Erythroblast (primary cell): ENCODE measurements at places on chromosomes 4 and X.

DNA sequence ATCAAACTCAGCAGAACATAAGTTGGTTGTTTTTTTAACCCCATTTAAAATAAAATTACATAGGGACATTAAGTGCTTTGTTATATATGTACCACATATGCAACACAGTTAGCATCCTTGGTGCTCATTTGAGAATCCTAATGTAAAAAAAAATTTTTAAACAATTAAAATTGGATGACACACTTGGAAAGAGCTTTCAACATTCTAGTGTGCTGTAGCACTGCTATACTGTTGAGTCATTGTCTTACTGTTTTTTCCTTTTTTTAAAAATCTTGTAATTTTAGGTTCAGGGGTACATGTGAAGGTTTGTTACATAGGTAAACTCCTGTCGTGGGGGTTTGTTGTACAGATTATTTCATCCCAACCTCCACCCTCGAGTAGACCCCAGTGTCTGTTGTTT, 12.8 kb downstream of the THAP9 start:
- no peak for DNase-seq

DNA sequence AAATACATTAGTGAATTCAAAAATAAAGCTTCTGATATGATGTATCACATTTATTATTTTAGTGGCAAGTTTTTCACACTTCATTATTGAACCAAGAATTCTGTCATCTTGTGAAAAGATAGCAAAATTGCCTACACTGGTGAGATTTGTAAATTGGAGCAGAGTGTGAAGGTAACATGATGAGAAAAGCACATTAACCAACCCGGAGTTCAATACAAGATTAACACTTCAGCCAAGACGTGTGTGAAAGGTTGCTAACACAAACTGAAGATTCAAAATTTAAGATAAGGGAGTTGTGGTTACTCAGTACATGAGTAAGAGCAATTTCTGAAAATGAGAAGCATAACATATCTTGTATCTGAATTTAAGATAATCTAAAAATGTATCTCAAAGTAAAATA, 346.7 kb downstream of the PDHA2 start:
- no peak for DNase-seq

DNA sequence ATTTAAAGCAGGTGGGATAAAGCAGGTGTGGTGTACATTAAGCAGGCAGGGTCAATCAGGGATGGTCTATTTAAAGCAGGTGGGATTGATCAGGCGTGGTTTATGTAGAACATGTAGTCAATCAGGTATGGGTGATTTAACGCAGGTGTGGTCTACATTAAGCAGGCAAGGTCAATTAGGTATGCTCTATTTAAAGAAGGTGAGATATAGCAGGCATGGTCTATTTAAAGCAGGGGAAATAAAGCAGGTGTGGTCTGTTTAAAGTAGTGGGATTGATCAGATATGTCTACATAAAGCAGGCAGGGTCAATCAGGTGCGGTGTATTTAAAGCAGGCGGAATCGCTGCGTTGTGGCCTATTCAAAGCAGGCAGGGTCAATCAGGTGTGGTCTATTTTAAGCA, 88.6 kb upstream of the MXRA5 start:
- no peak for DNase-seq

- DNase-seq: no peak
These were observed 19.5 kb upstream of the PDCL2 start for GRCh38 chr4:55611358-55612059.

GRCh38 chr4:182944484-182945213, 27.5 kb upstream of the DCTD start:
- DNase-seq: no peak

DNA sequence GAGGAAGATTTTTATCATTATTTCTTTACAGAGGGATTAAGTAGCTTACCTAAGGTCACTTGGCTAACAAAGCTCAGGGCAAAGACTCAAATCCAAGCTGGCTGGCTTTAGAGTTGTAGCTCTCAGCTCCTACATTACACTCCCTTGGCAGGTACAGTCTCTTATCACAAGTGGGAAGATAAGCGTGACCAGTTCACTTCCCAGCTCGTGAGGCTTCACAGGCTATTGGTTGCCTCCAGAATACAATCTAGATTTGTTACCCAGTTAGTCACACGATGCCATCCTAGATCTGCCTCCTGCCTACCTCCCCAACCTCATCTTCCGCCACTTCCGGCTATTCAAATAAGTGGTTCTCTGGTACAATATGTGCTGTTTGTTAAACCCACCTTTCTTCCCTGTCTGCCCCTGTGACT, 3.7 kb downstream of the MMRN1 start:
- peak; percentile 7 for DNase-seq

DNA sequence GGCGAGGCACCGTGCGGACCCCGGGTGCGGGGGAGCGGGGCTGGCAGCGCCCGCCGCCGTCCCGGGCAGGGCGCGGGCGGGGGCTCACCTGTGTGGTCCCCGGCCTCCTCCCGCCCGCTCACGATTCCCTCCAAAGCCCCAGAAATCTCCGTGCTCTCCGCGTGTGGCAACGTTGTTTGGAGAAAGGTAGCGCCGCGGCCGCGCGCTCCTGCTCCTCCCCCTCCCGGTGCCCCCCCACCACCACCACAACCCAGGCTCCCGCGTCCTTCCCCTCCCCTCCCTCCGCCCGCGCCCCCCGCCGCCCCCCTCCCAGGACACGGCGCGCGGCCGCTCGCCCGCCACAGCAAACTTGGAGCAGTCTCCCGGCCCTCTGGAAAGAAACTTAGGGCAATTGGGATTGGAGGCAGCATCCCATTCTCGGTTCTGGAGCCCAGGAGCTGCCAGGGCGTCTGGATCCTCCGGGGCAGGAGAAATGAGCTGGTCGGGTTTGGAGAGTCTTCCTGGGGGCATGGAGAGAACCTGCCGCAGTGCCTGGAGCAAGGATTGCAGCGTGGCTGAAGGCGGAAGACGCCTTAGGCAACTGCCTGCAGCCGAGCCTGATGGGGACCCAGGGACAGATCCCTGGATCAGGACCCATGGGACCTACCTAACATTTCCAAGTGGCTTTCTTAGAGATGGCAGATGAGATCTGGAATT, 855 bp downstream of the KLF3 start:
- peak; percentile 67 for DNase-seq

- no peak for DNase-seq
These were observed 2.3 kb downstream of the MAP3K15 start for GRCh38 chrX:19512961-19513360.

GRCh38 chr4:174522183-174523024, at the start of gene HPGD:
Gene HPGD (minus strand): TSS chr4:174522488. CDS start chr4:174522451, 37 bp downstream.
- DNase-seq: peak; percentile 89

- peak; percentile 28 for DNase-seq
These were observed 121.2 kb downstream of the PARM1 start for GRCh38 chr4:75054078-75054477.

DNA sequence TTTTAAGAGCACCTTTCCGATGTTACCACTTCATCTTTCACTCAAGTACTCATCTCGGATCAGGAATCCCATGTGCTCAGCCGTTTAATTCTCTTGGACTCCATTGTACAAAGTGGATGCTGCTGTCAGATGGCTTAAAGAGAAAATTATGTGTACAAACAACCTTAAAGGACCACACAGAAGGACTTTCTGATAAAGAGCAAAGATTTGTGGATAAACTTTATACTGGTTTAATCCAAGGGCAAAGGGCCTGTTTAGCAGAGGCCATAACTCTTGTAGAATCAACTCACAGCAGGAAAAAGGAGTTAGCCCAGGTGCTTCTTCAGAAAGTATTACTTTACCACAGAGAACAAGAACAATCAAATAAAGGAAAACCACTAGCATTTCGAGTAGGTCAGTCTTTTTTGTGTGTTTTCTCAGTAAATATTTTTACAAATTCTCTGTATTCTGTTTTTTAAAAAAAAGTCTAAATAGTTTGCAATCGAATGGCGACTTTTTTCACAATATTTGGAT, 20.1 kb downstream of the MMAA start:
- DNase-seq: no peak

DNA sequence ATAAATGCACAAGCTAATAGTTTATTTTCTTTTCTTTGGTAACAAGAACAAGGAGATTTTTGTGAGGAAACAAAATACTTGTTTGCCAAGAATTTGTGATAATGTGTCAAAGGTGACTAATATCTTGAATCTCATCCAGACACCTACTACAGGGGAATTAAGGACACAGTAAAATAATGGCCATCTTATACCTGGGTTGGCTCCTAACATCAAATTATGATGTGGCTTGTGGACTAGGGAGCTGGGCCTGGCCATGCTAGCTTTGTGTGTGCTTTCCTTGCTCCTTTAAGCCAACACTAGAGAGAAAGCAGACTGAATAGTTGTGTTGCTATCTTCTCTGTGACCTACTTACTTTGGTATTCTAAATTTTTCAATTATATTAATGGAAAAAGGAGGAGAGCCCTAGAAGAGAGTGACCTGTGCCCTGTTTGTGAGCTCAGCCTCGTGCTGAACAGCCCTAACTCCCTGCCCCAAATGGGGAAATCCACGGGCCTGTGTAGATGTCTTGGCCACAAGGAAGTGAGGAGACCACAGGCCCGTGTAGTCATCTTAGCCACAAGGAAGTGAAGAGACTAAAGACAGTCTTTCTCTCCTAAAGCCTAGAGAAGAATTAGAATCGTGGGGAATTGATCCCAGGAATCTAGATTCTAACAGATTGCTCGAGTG, 23.3 kb downstream of the ARHGAP24 start:
- no peak for DNase-seq

GRCh38 chrX:2692221-2693112, 1.4 kb downstream of the CD99 start:
- no peak for DNase-seq

DNA sequence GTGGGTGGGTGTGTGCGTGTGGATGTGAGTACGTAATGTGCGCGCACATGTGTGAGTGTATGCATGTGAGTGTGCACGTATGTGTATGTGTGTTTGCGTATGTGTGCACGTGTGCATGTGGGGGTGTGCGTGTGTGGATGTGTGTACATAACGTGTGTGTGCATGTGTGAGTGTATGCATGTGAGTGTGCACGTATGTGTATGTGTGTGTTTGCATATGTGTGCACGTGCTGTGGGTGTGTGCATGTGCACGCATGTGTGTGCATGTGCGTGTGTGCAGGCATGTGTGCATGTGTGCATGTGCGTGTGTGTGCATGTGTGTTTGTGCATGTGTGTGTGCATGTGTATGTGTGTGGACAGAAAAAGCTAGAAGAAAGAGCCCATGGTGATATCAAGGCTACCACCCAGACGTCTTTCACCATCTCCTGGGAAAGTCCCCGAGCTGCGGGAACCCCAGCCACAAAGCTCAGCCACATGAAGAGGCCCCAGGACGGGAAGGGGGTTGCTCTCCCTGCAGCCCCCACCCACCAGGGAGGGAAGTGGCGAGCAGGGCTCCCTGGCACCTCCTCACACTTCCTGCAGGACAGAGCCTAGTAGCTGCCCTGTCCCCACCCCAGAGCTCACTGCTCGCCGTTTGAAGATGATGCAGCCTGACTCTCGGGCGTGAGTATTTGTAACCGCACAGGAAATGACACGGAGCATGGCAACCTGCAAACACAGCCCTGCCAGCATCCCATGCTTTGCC, 108.3 kb downstream of the DCTD start:
- DNase-seq: no peak

DNA sequence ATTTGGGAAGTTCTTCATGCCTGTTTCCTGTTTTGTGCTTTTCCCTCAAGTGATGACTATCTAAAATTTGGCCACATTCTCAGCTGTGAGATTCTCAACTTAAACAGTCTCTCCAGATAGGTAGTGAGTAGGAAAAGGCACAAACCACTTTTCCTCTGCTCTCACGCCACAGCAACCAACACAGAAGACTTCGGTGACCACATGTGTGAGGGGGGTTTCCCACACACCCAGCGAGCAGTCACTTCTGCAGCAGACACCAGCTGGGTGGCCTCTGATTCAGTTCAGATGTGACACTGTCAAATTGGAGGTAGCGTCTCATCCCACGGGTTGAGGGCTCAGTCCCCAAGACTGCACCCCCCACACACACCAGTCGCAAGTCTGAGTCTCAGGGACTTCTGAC, 25.1 kb upstream of the CLDN34 start:
- no peak for DNase-seq
